DMS79 (cell line): ENCODE measurements at places on chromosomes 11 and 22.
A peak's percentile ranks its signal among the peaks of the same experiment; 100 is the strongest.

DNA sequence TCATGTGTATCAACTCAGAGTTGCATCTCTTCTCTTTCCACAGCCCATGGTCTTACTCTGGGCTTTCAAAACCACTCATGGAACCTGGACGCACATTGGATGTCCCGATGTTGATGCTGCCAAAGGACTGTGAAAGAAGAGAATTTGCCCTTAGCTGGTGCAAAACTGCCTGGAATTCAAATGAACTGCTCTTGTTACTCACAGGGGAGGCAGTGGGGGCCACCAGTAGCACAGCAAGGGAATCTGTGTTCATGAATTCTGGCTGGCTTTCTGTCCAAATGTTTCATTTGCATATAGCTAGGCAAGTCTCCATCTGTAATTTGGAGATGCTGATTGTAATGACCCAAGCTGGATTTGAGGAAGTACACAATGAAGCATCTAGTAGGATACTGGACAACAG is 24.9 kb downstream of the LMO2 start:
- no peak for DNase-seq

- DNase-seq: no peak
These were observed 123.7 kb downstream of the GRIK4 start for GRCh38 chr11:120635136-120635810.

- DNase-seq: no peak
These were observed 29.2 kb downstream of the CERK start for GRCh38 chr22:46708766-46709330.

DNA sequence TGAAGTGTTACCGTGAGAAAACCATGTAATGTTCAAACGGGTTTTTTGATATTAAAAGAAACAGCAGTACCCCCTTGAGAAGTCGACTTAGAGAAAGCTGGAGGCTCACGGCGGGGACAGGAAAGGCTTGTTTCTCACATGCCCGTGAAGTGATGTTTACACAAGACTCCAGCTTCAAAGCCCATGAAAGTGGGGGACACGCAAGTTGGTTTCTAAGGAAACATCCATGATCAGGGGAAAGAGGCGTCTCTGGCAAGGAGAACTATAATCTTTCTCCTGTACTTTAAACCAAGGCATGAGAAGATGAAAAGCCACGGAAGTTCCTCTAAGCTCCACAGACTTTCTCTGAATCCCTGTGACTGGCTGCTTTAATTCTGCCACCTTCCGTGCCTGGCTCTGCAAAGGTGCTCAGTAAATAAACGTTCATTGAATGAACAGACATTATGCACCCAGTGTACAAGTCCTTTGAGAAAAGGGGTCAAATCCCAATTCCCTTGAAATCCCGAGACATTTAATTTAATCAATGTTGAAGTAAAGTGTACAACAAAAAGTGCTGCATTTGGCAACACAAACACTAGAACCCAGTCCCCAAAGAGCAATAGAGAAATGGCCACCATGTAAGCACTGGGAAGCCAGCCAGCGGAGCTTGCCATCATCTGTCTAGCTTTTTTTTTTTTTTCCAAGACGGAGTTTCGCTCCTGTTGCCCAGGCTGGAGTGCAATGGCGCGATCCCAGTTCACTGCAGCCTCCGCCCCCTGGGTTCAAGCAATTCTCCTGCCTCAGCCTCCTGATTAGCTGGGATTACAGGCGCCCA is 58.7 kb downstream of the AHNAK start:
- peak; percentile 92 for DNase-seq

- DNase-seq: no peak
These were observed 241.8 kb downstream of the LARGE1 start for GRCh38 chr22:33678523-33678922.

GRCh38 chr11:118437208-118438125 is 1.2 kb downstream of the KMT2A start:
- DNase-seq: peak; percentile 33

DNA sequence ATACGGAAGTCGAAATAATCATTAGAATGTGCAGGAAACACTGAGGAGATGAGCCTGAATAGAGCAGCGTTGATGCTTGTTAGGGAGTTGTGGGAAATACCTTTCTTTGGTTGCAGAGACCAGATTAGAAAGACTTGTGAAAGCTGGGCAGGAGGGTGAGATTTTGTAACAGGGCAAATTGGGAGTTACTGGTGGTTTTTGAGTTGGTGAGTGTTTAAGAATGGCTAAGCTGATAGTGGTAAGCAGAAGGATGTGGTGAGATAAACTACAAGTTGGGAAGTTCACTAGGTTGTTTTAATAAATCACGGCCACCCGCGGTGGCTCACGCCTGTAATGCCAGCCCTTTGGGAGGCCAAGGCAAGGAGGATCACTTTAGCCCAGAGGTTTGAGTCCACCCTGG is 34.4 kb downstream of the MCAM start:
- no peak for DNase-seq
